Activated CD8-positive, alpha-beta T cell treated with anti-CD3 and anti-CD28 coated beads for 36 hours (primary cell): ENCODE measurements at places on chromosomes 12 and 14.
A peak's percentile ranks its signal among the peaks of the same experiment; 100 is the strongest.

- peaks cover 3% of the 10 kb centered on the region for H3K4me1 ChIP-seq
- H3K27me3 ChIP-seq, result no peaks in the 10 kb centered on the region
- no peak overlapping the region for H3K27ac ChIP-seq
- H3K36me3 ChIP-seq, result no peaks in the 10 kb centered on the region
- no peak overlapping the region for H3K4me3 ChIP-seq
- no peak for DNase-seq
Measured at GRCh38 chr14:103867523-103867953, 20.2 kb upstream of the PPP1R13B start.

GRCh38 chr14:58864751-58865513 lies 227.2 kb downstream of the DACT1 start:
- no peak for DNase-seq
- no peaks in the 10 kb centered on the region for H3K36me3 ChIP-seq
- H3K4me3 ChIP-seq, result no peak overlapping the region
- H3K4me1 ChIP-seq, result no peaks in the 10 kb centered on the region
- H3K27ac ChIP-seq, result no peak overlapping the region

- peak overlapping the region; percentile 97 for H3K27ac ChIP-seq
- peaks cover 84% of the 10 kb centered on the region for H3K36me3 ChIP-seq
- H3K27me3 ChIP-seq, result no peaks in the 10 kb centered on the region
- H3K4me3 ChIP-seq, result peak overlapping the region; percentile 80
- H3K4me1 ChIP-seq, result peaks cover 91% of the 10 kb centered on the region
Measured at GRCh38 chr14:91243074-91243471, 1.4 kb downstream of the GPR68 start.

GRCh38 chr14:44530475-44530874 lies 23.4 kb upstream of the FSCB start:
- H3K27me3 ChIP-seq, result no peaks in the 10 kb centered on the region
- no peaks in the 10 kb centered on the region for H3K36me3 ChIP-seq
- H3K4me3 ChIP-seq, result no peak overlapping the region
- no peaks in the 10 kb centered on the region for H3K4me1 ChIP-seq

GRCh38 chr12:45615268-45615667 lies 114.2 kb upstream of the ARID2 start:
- peaks cover 2% of the 10 kb centered on the region for H3K27me3 ChIP-seq
- H3K4me1 ChIP-seq, result peaks cover 7% of the 10 kb centered on the region
- no peak overlapping the region for H3K4me3 ChIP-seq

- peaks cover 57% of the 10 kb centered on the region for H3K4me1 ChIP-seq
- H3K27me3 ChIP-seq, result no peaks in the 10 kb centered on the region
- peak overlapping the region; percentile 94 for H3K27ac ChIP-seq
- peak overlapping the region; percentile 23 for H3K4me3 ChIP-seq
- DNase-seq, result no peak
Measured at GRCh38 chr12:51326698-51327439, 2.9 kb upstream of the BIN2 start.

GRCh38 chr12:130775953-130776856 lies 60.1 kb upstream of the RIMBP2 start:
- peaks cover 12% of the 10 kb centered on the region for H3K4me1 ChIP-seq
- DNase-seq, result peak; percentile 87
- peaks cover 14% of the 10 kb centered on the region for H3K27me3 ChIP-seq
- no peaks in the 10 kb centered on the region for H3K36me3 ChIP-seq
- peak overlapping the region; percentile 48 for H3K4me3 ChIP-seq

- H3K4me1 ChIP-seq, result no peaks in the 10 kb centered on the region
- H3K4me3 ChIP-seq, result no peak overlapping the region
- H3K27ac ChIP-seq, result no peak overlapping the region
- H3K36me3 ChIP-seq, result no peaks in the 10 kb centered on the region
- no peak for DNase-seq
Measured at GRCh38 chr12:115761784-115762183, 515.7 kb downstream of the MED13L start.

DNA sequence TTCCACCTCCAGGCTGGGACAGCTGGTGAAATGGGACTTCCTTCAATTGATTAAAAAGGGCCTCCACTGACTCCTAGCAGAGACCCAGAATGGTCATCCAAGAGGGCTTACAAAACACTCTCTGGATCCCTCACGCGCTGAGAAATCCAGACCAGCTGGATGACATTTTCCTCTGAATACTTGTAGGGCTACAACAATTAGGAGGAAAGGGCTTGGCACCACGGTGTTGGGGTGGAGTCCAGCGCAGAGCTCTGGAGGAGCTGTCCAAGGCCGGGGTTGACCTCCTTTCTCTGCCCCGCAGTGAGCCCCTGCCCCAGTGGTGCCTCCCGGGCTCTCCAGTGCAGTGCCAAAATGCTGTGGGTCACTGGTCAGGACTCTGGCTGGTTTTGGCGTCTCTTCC lies 189.0 kb upstream of the CCND2 start:
- H3K36me3 ChIP-seq, result no peaks in the 10 kb centered on the region
- no peak for DNase-seq
- no peak overlapping the region for H3K4me3 ChIP-seq

DNA sequence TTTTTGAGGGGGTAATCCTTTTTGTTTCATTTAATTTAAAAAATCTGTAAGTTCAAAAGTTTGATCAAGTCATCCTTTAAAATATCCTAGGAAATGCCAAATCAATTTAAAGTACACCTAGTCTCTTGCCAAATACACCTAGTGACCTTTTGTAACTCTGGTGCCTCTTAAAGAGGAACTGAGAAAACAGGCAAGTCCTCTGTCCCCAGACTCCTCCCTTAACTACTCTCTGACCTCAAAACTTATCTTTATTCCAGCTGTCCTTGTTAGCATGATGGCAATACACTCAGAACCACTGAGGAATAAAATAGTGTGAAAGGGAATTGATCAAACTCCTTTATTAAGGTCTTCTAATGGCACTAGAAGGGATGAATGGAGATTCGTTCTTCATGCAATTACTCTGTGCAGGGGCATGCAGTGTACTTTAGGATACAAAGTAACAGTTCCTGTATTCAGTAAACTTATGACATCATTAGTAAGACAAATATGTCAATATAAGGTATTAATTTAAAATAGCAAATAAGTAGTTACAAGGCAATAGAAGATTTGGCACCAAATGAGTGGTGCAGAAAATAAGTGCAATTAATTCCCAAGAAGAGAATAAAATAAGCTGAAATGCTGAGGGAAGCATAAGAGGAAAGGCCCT lies 3.3 kb downstream of the FAR2 start:
- H3K27ac ChIP-seq, result no peak overlapping the region
- no peak for DNase-seq
- peaks cover 10% of the 10 kb centered on the region for H3K27me3 ChIP-seq
- H3K36me3 ChIP-seq, result peaks cover 3% of the 10 kb centered on the region

DNA sequence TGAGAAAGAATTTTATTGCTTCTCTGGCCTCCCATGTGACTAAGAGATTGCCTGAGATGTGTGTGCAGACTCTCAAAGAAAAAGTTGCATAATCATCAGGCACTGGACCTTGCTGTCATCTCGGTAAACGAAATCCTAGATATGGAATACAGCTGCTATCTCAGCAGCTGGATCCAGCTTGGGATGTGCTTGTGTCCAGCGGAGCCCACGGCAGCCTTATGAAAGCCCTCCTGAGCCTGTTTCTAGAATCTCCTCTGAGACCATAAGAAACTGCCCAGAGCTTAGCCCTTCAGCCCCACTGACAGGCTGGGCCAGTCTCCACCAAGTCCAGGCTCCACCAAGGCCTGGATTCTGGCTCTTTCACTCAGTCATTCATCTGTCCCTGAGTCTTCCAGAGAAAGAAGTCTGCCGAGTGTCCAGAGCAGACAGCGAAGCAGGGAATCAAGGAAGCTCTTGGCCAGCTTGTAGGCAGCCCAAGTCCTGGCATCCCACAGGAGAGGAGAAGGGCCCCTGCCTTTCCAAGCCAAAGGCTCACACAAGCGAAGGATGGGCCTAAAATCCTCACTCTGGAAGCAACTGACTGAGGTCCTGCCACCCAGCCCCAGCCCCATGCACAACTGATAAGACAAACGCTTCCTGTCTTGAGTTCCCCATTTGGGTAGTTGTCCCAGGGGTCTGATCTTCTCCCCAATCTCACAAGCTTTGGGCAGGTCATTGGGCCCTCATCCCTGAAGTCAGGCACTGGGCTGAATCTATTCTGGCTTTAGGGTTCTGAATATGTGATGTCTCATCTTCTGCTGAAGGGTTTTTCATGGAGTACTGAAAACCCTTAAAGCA lies 97.8 kb downstream of the SEC23A start:
- no peaks in the 10 kb centered on the region for H3K27me3 ChIP-seq
- DNase-seq, result no peak
- H3K27ac ChIP-seq, result no peak overlapping the region
- H3K4me3 ChIP-seq, result no peak overlapping the region

DNA sequence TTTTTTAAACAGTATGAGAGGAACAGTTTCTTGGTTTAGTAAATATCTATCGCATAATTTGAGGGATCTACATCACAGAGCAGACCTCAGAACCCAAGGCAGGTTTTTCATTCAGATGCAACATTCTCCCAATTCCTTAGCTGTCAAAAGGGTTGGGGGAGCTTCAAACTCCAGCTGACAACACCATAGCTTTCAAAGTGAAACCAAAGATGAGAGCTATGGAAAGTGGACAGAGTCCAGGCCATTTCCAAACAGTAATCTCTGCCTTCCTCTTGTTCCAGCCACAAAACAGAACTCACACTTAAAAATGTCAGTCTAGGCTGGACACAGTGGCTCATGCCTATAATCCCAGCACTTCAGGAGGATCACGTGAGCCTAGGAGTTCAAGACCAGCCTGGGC lies 87.8 kb downstream of the SPRING1 start:
- no peaks in the 10 kb centered on the region for H3K4me1 ChIP-seq
- H3K36me3 ChIP-seq, result no peaks in the 10 kb centered on the region
- H3K27me3 ChIP-seq, result peaks cover 1% of the 10 kb centered on the region
- DNase-seq, result no peak
- H3K4me3 ChIP-seq, result no peak overlapping the region

- no peaks in the 10 kb centered on the region for H3K36me3 ChIP-seq
- H3K4me3 ChIP-seq, result no peak overlapping the region
- H3K27ac ChIP-seq, result no peak overlapping the region
- DNase-seq, result no peak
Measured at GRCh38 chr12:124743479-124744272, 120.0 kb downstream of the SCARB1 start.

- peak overlapping the region; percentile 89 for H3K4me3 ChIP-seq
- no peaks in the 10 kb centered on the region for H3K27me3 ChIP-seq
- peak; percentile 42 for DNase-seq
- peak overlapping the region; percentile 8 for H3K27ac ChIP-seq
- H3K4me1 ChIP-seq, result peaks cover 50% of the 10 kb centered on the region
Measured at GRCh38 chr12:6555018-6555691, 687 bp downstream of the IFFO1 start.

DNA sequence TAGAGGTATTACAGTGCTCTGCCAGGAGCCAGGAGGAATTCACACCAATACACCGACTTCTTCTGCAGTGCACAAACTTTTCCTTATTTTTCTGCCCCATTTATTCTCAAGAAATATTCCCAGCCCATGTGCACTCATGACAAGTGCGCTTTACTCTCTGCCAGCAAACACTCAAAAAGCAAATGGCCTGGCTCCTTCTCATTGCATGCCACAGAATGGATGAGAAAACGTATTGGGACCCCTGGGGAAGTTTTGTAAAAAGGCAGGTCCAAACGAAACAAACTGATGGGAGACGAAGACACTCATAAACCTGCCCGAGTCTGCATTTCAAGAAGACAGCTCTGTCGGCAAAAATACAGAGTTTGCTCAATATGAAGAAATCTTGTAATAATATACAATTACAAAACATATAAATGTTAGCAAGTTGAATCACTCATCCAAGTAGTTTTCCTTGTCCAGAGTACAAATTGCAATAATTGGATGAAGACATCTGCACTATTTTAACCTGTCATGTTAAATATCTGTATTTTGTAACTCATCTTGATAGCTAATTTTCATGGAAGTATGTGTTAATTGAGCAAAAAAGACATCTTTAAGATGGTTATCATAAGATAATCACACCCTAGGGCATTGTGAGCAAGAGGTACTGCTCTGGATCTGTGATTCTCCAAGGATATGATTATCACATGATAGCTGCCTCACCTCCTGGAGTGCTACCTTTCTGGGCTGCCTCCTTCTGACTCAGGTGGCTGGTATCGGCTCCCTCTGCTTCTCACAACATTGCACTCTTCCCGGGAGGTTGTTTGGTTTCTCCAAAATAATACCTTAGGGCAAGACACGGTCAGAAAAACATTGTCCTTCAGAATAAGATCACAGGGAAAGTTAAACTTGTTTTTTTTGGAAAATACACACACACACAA lies 260.8 kb upstream of the G2E3 start:
- no peak for DNase-seq
- peaks cover 6% of the 10 kb centered on the region for H3K4me1 ChIP-seq
- no peaks in the 10 kb centered on the region for H3K36me3 ChIP-seq
- no peak overlapping the region for H3K27ac ChIP-seq
- H3K27me3 ChIP-seq, result peaks cover 8% of the 10 kb centered on the region
- no peak overlapping the region for H3K4me3 ChIP-seq

- no peaks in the 10 kb centered on the region for H3K36me3 ChIP-seq
- H3K4me1 ChIP-seq, result peaks cover 3% of the 10 kb centered on the region
- no peak overlapping the region for H3K4me3 ChIP-seq
- H3K27me3 ChIP-seq, result no peaks in the 10 kb centered on the region
Measured at GRCh38 chr14:98890556-98891340, 381.2 kb downstream of the BCL11B start.

DNA sequence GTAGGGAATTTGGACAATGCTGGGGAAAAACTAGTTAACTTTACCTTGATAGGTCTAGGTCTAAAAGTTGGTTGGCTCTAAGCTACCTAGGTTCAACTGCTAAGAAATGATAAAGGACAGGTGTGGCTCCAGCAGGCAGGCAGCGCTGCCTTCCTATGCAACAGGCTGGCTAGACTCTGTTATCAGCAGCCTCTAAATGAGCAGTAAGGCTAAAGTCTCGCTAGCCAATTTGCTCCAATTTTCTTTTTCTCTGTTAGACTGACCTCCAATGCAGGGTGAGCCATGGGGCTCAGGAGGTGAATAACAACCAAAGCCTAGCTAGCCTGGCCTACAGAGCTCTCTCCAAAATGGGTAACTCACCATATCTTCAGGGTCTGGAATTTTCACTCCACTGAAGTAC lies 26.5 kb downstream of the DMAC2L start:
- peaks cover 28% of the 10 kb centered on the region for H3K4me1 ChIP-seq
- no peaks in the 10 kb centered on the region for H3K27me3 ChIP-seq
- H3K36me3 ChIP-seq, result peaks cover 1% of the 10 kb centered on the region
- DNase-seq, result no peak

DNA sequence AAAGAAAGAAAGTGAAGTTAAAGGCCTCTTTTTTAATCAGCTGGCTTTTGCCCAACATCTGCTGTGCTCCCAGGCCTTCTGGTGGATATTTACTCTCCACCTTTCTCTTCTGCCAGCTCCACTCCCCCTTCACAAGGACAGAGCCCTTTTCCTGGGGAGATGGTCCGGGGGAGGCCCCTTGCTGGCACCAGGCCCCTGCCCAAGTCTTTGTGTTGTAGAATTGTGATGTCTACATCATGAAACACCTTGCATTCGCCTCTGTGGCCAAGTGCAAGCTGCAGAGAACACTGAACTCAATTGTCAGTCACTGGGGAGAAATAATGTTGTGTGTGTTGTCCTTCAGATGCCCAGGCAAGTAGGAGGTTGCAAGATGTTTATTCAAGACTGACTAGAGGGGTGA lies 150.3 kb downstream of the DPF3 start:
- H3K36me3 ChIP-seq, result no peaks in the 10 kb centered on the region
- DNase-seq, result no peak
- H3K4me1 ChIP-seq, result no peaks in the 10 kb centered on the region
- no peak overlapping the region for H3K27ac ChIP-seq
- no peak overlapping the region for H3K4me3 ChIP-seq
- H3K27me3 ChIP-seq, result no peaks in the 10 kb centered on the region

GRCh38 chr12:122979001-122979907 lies 1.2 kb upstream of the ARL6IP4 start:
- H3K4me1 ChIP-seq, result peaks cover 54% of the 10 kb centered on the region
- peaks cover 18% of the 10 kb centered on the region for H3K36me3 ChIP-seq
- no peaks in the 10 kb centered on the region for H3K27me3 ChIP-seq
- H3K27ac ChIP-seq, result peak overlapping the region; percentile 93
- DNase-seq, result peak; percentile 23
- H3K4me3 ChIP-seq, result peak overlapping the region; percentile 92
